KBM-7 (cell line): ENCODE measurements at places on chromosomes 3 and 15.
A peak's percentile ranks its signal among the peaks of the same experiment; 100 is the strongest.

DNA sequence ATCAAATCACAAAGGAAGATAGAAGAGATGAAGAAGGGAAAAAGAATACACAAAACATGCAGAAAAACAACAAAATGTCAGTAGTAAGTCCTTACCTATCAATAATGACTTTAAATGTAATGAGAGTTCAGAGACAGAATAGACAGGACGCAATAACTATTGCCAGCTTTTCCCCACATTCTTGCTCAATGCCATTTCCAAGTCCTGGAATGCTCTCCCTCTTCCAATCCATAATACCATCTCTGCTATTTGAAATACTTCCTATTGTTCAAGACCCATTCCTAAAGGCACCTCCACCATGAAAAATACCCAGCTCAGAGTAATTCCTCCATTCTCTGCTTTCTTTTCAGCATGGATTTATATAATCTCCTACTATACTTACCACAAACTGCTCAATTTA, 33.4 kb downstream of the CCDC54 start:
- no peak for DNase-seq

DNA sequence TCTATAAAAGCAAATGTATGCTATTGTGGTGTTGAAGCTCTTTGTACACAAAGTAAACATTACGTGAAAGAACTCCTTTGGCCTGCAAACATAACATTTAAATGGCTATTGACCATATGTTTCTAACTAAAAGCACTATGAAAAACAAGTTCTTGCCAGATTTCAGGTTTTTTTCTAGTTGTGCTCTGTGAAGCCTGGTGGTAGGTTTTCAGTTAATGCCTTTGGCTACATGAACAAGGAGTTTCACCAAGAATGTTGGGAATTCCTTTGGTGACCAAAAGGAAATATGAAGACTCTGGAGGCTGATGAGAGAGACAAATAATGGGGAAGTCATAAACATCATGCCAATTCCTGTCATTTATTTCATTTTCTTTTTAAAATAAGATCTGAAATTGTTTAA, 66.0 kb downstream of the RBMS3 start:
- DNase-seq = no peak

GRCh38 chr3:172129498-172129849, 90.1 kb downstream of the FNDC3B start:
- no peak for DNase-seq

- no peak for DNase-seq
Measured at GRCh38 chr15:63156755-63157117, 541 bp downstream of the RPS27L start.

DNA sequence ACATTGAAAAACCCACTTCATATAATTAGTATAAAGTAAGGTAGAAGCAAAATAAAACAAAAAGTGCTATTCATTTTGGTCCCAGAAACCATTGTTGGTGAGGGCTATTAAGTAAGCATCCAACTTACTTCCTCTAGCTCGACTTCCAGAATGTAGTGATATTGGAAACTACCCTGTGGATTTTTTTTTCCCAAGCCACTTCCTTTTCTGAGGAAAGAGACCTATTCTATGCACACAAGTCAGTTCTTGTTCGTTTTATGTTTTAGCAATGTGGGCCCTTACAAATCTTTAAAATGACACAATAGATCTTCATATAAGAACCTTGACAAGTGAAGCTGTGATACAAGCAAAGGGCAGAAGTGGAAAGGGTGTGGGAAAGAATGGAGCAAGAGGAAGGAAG, 402.0 kb upstream of the TBL1XR1 start:
- no peak for DNase-seq

- DNase-seq = peak; percentile 95
Measured at GRCh38 chr3:53709860-53710674, 136.2 kb downstream of the CHDH start.

DNA sequence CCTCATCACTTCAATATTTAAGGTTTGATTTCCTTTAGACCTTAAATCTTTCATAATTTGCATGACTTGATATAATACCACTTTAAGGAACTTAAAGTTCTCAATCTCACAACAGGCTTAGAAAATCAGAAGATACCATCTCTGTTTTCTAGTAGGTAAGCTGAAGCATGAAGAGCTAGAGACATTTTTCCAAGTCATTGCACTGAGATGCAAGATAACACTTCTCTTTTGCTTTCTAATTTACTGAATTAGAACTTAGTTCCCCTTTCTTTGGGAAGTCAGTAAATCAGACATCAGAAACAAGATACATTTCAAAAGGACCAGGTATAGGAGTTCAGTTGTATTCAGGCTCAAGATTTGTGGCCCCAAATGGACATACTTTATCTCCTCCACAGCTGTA, 79.7 kb downstream of the DZIP3 start:
- DNase-seq = peak; percentile 51

DNA sequence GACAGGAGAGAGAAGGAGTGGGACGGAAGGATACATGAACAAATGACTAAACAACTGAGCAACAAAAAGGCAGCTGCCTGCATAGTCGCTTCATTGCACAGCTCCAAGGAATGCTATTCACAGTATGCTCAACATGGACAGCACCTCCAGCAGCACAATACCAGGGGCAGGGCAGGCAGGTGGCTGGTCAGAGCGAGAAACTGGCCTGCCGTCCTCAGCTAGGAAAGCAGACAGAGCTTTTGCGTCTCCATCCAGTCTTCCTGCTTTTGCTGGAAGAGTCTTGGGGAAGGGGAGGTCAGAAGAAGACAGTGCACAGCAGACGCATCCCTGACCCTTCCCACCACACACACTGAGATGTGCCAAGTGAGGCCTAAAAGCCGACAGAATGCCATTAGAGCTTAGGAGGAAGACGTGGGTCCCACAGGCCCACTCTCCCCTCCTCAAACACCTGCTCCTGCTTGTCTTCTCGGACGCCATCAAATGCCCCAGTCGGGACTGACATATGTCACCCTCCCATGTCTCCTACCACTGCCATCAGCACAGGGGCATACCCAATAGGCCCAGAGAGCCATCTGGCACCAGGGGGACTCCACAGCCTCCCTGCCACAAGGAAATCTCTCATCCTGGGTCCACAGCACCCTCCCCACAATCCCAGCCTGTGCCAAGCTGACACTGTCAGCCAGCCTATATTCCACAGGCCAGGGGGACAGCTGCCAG, 3.9 kb downstream of the RAB6B start:
- DNase-seq = no peak

DNA sequence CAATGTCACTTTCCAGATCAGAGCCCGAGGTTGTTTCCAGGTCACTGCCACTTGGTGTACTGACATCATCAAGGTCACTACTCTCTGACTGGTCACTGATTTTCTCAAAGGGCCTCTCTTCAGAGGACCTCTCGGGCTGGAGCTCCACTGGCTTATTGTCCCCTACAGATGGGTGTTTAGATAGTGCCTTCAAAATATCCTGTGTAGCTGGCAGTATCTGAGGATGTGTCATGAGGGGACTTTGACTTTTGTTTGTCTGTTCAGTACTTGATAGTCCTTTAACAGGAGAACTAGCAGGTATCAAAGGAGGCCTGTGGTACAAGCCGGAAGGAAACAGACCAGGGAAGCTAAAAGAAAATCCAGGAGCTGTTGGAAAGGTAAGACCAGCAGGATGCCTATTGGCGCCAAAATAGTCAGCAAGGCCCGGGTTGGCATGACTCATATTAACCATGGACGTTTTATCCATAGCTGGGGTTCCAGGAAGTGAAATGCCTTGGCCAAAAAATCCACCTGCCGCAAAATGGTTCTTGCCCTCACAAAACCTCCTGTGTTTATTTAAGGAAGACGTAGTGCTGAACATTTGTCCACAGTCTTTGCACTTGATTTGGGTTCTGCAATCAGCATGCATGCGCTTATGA, 547.3 kb downstream of the MECOM start:
- no peak for DNase-seq

DNA sequence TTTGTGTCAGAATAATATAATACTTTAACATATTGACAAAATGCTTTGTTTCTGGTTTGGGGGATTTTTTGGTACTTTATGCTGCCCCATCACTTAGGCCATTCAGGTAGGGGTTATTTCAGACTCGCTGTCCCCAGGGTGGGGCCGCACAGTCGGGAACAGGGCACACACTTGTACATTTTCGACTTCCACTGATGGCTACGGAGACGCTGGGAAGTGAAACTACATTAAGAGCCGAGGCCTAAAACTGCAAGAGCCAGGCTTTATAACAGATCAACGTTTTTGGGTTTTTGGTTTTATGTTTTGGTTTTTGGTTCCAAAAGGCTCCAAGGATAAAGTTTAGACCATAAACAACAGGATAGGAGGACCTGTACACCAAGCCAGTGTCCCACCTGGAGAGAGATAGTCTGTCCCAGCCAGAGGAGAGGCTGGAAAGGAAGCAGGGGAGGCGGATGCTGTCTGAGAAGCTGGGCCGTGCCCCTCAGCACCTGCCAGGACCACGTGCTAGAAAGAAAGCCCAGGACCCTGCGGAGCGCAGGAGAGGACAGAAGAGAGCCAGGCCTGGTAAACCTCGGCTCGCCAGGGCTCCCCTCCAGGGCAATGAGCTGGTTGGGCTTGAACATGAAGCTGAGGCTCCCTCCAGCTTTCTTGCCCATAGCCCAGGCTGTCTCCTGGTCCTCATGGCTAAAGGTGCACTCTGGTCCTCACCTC, 111.7 kb downstream of the CHSY1 start:
- no peak for DNase-seq

DNA sequence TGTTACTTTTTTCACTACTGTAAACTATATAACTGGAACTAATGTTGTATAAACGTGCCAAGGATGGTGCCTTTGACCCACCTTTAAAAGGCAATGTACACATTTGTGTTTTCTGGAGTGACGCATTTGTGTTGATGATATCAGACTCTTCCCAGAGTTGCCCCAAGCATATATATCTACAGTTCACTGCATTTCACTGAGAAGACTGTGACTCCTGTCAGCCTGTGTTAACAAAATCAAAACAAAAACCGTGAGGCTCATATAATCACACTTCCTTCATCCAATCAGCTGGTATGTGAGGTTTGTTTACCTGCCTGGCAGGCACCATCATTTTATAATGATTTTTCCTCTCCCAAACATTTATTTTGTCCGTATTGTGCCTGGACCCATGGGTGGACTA, 117.6 kb upstream of the ROBO1 start:
- no peak for DNase-seq

GRCh38 chr3:157093096-157093495, 66.9 kb downstream of the CCNL1 start:
- DNase-seq = no peak

DNA sequence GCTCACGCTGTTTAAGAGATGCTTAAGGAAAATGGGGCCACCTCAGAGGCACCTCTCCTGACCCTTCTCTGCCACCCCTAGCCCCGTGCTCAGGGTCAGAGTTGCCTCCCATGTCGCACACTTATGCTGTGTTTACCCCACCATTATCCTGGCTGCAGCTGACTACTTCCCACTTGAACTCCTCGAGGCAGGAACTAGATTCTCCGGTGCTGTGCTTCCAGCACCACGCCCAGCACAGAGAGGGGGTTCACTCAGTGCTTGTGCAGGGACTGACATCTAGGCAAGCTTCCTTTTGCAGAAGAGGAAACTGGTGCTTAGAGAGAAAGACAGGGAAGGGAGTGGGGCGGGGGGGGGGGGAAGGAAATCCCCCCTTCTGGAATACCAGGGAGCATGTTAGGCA, 340.1 kb downstream of the RORA start:
- no peak for DNase-seq

GRCh38 chr3:54240309-54240708, 118.0 kb downstream of the CACNA2D3 start:
- DNase-seq = no peak

DNA sequence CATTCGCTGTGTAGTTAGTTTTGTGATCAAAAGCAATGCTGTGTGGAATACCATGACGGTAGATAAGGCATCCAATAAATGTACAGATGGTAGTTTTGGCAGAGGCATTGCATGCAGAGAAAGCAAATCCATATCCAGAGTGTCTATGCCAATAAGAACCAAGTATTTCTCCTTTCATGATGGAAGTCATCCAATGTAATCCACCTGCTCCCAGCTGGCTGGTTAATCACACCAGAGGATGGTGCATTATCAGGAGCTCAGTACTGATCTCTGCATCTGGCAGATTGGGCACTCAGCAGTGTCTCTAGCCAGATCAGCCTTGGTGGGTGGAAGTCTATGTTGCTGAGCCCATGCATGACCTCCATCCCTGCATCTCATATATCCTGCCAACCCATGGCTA, 677.7 kb upstream of the NECTIN3 start:
- DNase-seq = no peak

DNA sequence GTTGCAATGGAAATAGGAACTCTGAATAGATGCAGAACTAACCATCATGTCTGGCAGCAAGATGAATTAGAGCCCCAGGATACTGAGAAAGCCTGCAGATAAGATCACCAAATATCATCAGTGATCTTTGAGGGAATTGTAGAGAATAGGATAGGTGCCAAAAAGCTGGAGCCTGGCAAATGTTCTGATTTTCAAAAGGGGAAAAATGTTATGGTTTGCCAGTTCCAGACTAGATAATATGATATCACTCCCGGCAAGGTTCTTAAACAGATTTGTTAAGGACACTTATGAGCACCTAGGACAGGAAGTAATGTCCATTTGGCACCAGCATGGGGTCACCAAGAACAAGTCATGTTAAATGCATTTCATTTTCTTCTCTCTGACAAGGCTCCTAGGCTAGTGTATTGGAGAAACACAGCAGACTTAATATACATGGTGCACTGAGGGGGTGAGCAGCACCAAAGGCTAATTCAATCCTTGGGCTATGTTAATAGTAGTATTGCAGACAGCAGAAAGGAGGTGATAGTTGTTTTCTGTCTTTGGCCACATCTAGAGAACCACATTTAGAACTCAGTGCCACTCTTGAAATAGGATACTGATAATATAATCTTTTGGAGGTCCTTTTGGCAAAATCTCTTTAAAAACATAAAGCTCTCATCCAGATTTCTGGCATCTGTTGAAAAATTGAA, 4.8 kb downstream of the SRGAP3 start:
- DNase-seq = no peak

DNA sequence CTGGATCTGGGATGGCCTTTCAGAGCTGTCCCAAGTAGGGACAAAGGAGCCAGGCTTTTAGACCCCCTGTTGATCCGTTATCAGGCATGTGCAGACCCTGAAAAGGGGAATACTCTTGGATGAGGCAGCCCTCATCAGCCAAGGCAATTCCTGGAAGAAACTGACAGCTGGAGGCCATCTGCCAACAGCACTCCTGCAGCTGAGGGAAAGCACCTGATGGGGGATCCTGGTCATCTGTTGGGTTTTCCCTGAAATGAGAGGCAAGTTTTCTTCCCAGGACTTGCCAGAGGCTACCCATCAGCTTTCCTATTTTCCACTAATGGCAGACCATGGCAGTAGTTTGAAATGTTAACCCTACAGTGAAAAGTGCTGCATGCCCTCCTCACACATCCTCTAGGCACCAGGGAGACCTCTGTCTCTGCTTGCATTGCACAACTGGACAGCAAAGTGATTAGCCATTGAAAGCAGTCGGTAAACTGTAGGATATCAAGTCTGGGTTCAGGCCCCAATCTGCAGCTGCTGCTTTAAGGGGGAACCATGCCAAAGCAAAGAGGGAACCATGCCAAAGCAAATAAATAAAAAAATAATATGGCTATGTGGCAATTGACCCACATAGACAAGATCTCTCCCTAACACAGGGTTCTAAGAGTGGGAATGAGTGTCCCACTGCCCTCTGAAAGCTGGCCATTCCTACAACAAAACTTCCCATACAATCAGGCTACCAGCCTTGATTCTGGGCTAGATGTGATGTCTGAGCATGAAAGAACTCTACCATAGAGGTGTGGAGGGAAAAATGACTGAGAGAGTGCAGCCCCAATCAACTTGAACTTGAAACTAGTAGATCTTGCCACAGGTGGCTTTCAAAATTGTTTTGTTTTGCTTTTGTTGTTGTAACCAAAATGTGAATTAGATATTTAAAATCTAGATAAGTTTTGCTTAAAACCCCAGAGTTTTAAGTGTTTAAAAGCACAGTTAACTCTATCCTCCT, 232.0 kb upstream of the STT3B start:
- DNase-seq = no peak
